Renal pelvis (tissue), 12 donors: ENCODE measurements at places on chromosomes 1 and 21. TPM values are rescaled to one million over a fixed set of nuclear protein-coding genes. Genes with fewer than 3 reads are reported as not detected.

The ANKRD13C gene
- polyA plus RNA-seq: 29.0 TPM

The RIT1 gene
- polyA plus RNA-seq: 60.9 TPM

DNA sequence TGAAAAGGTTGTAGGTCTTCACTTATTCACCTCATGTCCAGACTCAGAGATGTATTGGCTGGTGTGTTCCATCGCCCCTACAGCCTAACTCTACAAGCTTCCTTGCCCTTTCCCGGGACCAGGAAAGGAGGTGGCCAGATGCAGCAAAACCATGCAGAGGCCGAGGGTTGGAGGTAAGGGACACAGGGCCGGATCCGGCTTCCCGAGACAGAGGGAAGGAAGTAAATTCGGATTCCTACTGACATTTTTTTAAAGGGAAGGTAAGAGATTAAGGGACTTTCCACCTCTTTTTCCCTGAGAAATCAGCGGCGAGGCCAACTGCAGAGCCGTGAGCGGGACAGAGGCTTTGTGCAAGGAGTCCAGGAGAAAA is 12.7 kb downstream of the EPHA10 start:
- no peak for DNase-seq

- no peak for DNase-seq
Measured at GRCh38 chr1:33337441-33337840, 16.5 kb upstream of the A3GALT2 start.

- no peak for DNase-seq
Measured at GRCh38 chr1:209643285-209644020, 8.8 kb downstream of the LAMB3 start.

DNA sequence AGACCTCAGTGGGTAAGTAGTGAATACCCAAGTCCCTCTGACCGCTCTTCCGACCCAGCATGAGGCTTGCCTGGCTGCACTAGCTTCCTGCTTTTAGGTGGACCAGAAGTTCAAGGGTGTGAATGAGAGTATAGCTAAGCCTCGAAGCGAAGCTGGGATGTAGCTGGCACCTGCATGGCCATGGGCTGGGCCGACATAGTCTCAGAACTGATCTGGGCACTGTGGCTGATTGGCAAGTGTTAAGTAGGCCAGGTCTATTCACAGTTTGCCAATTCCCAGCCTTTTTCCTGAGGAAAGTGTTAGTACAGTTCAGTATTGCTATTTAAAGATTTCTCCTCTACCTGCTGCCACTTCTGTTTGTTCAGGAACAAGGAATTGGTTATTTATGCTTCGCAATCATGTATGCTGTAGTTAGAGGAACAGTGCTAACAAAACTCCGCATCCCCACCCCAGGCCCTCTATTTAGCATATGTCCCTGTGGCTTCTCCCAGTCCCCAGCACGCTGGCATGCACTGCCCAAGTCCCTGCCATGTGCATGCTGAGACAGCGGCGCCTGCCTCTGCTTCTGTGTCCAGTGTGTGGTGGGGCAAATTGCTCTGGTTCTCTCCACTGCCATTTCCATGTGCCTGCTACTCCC is 16.3 kb downstream of the SPATA46 start:
- no peak for DNase-seq

- no peak for DNase-seq
Measured at GRCh38 chr1:110393691-110394492, 3.1 kb upstream of the SLC16A4 start.

The NIPAL3 gene
- polyA plus RNA-seq: 25.4 TPM

GRCh38 chr1:2645143-2645542 is 12.3 kb upstream of the MMEL1 start:
- DNase-seq: no peak

DNA sequence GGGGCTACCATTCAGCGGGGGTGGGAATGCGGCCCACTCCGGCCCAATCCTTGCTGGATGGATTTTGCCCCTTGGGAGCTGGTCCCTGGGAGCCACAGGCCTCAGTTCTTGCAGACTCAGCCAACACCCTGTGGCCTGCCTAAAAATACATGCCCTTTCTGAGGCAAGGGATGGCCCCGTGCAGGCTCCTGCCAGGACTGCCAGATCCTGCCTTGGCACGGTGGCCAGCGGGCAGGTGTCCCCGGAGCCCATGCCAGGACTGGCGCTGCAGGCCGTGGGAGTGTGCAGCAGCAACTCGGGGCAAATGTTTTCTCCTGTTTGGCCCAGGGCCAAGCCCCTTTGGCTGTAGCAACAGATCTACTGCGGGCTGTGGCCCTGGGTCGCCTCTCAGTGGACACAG is 1.6 kb upstream of the PANK4 start:
- no peak for DNase-seq

The RHBDL2 gene
- polyA plus RNA-seq: 0.64 TPM

- DNase-seq: no peak
Measured at GRCh38 chr1:200179126-200179780, 151.7 kb downstream of the NR5A2 start.

The WDR4 gene
- 13.9 TPM for polyA plus RNA-seq

The IVL gene
- 0.16 TPM for polyA plus RNA-seq

GRCh38 chr1:19360843-19361610 is 48.9 kb downstream of the SLC66A1 start:
- no peak for DNase-seq

The INKA2 gene
- polyA plus RNA-seq: 3.1 TPM
